ENCODE measurements at places on chromosomes 2 and 18.

GRCh38 chr2:117789505-117789904 is 25.0 kb upstream of the DDX18 start:
- no peak for DNase-seq

GRCh38 chr2:230664844-230665243 is 47.8 kb upstream of the CAB39 start:
- no peak for DNase-seq

DNA sequence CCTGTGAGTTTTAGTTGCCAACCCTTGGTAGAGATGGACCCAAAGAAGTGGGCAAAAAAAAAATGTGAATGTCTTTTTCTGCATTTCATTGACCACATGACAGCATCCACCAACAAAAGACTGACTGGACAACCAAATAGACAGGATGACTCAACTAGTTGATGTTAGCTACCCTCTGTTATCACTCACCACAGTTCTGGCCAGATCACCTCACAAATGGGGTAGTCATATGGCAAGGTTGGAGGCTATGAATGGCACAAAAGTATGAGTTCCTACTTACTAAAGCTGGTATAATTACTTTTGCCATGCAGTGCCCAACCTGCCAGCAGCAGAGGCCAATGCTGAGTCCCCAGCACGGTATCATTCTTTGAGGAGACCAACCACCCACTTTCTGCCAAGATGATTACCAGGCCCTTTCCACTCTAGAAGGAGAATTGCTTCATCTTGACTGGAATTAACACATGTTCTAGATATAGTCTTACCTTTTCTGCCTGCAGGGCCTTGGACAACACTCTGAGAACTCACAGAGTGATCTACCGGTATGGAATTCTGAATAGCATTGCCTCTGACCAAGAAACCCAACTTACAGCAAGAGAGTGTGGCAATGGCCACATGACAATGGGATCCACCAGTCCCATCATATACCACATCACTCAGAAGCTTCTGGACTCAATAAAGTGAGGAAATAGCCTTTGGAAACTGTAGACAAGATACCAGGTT is 20.1 kb upstream of the TCF7L1 start:
- no peak for DNase-seq

DNA sequence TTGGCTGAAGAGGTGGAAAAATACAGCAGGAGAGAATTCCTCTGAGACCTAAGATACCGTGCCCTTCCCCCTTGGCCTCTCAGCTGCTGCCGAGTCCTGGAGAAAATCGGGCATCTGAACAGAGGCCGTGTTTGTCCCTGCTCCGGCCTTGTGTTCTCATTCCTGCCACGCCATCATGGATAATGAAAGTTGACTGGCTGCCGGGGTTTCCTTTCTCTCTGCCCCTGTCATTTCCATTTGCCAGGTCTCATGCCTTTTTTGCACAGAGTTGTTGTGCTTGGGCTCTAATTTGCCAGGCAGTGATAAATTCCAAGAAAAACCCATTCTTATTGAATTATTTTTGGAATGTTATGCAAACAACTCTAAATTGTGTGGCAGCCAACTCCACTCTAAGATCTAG is 496.9 kb upstream of the TNP1 start:
- DNase-seq: no peak

DNA sequence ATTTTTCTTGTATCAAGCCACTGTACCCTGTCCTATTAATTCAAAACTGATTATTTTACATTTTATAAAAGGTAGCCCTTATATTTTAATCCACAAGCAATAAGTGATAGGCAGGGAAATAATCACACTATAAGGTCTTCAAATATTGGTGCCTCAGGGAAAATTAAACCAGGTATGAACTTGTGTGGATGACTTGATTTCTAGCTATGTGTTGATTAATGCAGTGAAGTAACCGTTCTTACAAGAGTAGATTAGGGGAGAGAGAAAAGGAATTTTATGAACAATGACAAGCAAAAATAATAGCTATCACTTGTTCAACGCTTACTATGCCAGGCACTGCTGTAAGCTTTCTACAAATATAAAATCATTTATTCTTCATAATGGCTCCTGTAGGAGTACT is 199.6 kb downstream of the PTGR3 start:
- DNase-seq: no peak

DNA sequence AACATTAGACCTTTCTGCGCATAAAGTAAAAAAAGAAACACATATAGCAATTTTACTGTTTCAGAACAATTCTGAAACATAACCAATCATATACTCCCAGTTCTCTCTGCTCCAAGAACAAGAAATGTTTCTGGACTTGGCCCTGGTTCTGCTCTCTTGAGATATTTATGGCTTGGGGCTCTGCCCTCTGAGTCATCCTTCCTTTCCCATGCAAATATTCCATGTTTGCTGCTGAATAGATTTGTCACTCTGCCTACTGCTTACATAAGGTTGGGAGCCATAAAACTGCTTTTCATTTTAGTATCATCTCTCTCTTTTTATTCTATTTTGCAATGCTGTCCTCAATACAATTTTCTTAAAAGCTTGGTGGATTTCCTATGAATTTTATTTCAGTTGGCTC is 499.6 kb upstream of the ACVR2A start:
- no peak for DNase-seq

DNA sequence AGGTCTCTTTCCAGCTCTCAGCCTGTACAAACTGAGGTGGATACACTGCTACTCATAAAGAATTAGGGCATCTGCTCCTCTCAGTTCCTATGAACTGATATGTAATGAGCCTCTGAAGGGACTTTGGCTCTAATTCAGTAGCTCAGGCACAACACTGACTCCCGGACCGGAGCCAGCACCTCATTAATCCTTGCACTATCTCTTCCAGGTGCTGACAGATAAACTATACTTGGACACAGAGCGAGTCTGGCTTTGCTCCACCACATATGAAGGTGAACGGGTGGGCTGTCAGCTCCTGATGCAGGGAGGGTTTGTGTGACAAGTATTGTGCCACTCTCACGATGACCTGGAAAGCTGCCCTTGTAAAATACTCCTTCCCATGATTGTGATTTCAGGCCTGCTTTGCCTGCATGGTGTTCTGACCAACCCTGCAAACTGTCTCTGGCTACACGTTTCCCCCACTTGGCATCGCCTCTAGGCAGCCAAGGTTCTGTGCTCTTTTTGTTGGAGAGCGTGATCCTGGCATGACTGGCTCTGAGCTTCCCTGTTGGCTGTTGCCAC is 111.6 kb upstream of the LMAN1 start:
- DNase-seq: no peak

- DNase-seq: no peak
These were observed 22.8 kb upstream of the SCN7A start for GRCh38 chr2:166516712-166517303.

DNA sequence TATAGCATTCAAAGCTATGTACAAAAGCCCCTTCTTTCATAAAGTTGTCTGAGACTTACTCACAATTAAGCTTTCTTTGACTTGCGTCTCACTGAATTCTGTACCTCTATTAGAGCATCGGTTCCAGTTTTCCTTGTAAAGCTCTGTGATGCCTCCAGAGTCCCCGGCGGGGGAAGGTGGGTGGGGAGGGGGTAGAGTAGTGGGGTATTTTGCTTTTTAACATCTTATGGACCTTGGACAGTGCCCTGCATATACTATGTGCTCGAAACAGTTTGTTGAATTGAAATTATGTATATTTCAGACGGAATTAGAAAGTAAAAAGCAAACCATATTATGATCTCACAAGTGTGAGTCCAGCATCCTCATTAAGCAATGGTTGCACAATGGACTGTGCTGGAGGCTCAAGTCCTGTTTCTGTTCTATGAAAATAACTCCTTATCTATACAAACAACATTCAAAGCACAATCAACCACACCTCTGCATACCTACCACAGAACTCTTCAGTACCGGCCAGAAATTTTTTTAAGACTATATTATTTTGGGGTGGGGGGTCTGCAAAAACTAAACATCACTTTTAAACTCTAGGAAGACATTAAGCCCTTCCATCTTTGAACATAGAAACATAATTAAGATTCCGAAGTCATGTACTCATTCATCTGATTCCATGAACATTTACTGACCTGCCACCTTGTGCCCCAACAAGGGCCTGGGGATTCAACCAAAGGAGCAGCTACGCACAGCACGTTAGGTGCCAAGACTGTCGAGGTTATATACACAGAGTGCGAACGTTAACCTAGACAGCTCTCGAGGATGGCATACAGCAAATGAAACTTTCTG is 908 bp downstream of the STAT1 start:
- no peak for DNase-seq

DNA sequence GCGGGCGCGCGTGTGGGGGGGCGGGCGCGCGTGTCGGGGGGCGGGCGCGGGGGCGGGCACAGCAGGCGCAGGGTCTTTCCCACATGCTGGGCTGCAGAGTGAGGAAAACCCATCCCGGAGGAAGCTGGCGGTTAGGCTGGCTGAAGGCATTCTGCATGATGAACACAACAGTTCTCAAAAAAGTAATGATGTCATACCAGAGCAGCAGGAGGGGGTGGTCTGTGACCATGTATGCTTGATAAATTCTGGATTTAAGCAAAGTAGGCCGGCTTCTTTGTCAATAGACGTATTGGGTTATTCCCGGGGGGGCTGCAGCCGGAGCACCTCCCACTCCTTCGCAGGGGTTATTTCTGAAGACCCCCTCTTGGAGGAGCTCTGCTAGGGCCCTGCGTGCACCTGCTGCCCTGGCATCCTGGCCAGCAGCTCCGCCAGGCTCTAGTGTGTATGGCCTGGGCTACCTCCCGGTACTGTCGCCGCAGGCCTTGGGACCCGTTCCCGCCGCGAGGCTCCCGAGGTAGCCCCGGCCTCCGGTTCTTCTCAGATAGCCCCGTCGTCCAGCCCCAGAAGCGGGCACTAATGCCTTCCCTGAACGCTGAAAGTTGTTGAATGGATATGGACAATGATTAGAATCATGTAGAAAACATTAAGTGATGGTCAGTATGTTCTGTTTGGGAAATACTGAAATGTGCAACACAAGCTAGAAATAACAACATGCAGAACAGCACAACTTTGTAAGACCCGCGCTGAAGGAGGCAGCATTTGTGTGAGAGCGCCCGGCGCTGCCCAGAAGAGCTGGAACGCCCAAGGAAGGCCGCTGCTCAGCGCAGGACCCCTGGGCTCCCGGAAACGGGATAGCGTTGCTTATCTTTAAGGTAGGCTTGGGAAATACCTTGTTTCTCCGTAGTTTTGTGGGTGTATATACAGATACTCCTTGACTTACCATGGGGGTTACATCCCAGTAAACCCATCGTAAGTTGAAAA is 101.4 kb upstream of the RAB6C start:
- DNase-seq: no peak

- DNase-seq: no peak
These were observed 170.0 kb upstream of the KLHL29 start for GRCh38 chr2:23215016-23215415.

DNA sequence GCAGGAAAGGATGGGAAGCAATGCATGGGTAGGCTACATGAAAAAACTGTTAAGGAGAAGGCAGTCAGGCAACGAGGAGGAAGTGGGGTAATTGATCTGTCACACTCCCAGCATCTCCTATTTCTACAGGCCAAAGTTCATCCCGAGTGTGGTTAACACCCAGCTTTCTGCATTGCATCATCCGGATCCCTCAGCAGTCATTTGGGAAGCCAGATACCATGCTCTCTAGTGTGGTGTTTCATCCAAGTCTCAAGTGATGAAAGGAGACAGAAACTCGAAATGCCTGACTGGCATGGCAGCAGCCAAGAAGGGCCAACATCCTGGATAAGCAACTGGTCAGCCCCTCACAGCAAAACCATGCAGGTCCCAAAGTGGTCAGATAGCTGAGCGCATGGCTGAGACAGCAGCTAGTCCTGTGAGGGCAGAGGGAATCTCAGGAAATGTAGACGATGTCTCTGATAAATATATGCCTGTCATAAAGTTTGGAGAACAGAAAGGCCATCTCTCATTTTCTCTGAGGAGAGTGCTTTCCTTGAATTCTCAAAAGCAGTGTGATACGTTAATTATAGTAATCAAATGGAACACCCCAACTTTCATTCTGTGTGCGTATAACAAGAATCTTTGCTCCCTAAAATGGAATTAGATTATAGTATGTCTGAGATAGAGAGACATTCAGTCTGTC is 24.8 kb upstream of the HNRNPA3 start:
- DNase-seq: no peak

DNA sequence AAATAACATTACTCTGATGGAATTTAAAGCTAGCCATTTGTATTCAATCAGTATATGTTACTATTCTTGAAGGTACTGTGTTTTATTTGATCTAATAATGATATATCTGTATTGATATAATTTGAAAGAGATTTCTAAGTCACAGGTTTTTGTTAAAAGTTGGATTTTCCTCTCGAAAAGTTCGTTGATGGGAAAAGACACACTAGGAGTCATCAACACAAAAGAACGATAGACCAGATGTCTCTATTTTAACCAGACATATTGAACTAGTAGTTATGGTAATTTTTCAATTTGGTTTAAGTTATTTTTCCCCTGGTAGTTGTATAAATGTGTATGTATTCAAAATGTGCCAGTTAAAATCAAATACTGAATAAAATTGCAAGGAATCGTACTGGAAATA is 2.5 kb downstream of the ASXL3 start:
- DNase-seq: no peak

- DNase-seq: no peak
These were observed 76.4 kb upstream of the ZNG1B start for GRCh38 chr2:113361051-113361450.

DNA sequence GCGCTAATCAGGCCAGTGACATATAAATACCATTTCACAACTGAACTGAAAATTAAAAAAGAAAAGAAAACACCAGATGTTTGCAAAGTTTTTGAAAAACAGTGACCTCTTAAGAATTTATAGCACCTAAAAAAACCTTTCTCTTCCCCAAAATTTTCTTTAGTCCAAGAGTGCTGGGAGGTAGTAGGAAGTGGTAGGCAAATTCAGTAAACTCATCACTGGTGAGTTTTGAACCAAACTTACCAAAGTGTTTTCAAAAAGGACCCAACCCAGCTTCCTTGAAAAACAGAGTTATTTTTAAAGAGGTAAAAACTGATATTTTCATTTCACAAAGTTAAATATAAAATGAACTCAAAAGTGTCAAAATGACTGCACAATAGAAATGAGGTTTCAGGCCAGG is 90.4 kb downstream of the TMEM247 start:
- DNase-seq: no peak

GRCh38 chr18:6363216-6363615 is 51.5 kb downstream of the L3MBTL4 start:
- no peak for DNase-seq

- DNase-seq: no peak
These were observed 38.8 kb upstream of the PMAIP1 start for GRCh38 chr18:59861009-59861408.

- no peak for DNase-seq
These were observed at the start of gene GTF2A1L for GRCh38 chr2:48617618-48618017. Gene GTF2A1L (plus strand): TSS chr2:48617856. CDS start chr2:48617875, 19 bp downstream.

DNA sequence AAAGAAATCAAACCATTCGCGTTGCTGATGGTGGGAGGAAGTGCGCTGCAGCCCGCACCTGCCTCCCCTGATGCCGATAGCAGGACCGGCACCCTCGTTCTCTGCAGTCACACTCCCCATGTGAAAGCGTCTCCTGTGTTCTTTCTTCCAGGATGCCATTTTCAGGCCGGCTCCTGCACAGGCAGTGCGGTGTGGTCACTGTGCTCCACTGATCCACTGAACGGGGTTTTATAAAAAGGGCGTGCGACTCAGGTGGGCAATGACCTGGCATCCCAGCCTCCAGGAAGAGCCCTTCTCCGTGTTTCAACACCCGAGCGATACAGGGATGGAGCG is 88.3 kb upstream of the SNTG2 start:
- no peak for DNase-seq

- DNase-seq: no peak
These were observed 635.0 kb downstream of the ARHGAP15 start for GRCh38 chr2:143764261-143764660.

Measured in AG04449 (cell line).